ENCODE measurements at places on chromosomes 2 and 18.

DNA sequence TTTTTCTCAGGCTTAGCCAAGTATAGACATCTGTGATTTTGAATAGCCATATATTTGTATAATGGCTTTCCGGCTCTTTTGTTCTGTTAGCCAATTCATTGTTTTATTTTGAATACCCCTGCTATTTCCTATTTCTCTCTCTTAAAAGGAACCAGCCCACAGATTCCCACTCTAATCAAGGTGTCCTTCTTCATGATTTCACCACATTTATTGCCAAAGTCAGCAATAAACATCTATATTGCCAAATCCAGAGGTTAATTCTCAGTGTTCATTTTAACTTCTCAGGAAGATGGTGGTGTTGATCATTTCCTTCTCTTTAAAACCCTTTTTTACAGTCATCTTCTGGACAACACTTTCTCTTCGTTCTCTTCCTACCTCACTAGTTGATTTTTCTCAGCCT is 13.1 kb upstream of the ITPRID2 start:
- no peak for DNase-seq

GRCh38 chr18:48780913-48781162 is 169.9 kb downstream of the SMAD7 start:
- DNase-seq, result no peak

DNA sequence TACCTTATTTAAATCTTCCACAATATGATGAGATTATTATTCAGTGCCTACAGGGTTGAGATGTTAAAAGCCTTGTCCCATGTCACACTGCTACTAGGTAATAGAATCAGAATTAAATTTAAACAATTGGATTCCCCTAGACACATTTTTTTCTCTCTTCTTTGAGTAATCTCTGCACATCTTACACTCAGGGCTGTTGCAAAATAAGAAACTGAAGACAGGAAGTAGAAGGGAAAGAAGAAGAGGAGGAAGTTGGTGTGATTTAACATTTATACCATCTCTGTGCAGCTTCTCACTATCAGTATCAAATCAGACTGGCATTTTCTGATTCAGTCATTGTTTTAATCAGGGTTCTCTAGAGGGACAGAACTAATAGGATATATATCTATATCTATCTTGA is 677.6 kb downstream of the IRS1 start:
- no peak for DNase-seq

GRCh38 chr2:180077295-180077906 is 70.3 kb upstream of the CWC22 start:
- DNase-seq, result no peak

- no peak for DNase-seq
These were observed 738.2 kb downstream of the LRP1B start for GRCh38 chr2:141392517-141393213.

GRCh38 chr18:79749251-79750191 is 48.2 kb upstream of the KCNG2 start:
- no peak for DNase-seq

DNA sequence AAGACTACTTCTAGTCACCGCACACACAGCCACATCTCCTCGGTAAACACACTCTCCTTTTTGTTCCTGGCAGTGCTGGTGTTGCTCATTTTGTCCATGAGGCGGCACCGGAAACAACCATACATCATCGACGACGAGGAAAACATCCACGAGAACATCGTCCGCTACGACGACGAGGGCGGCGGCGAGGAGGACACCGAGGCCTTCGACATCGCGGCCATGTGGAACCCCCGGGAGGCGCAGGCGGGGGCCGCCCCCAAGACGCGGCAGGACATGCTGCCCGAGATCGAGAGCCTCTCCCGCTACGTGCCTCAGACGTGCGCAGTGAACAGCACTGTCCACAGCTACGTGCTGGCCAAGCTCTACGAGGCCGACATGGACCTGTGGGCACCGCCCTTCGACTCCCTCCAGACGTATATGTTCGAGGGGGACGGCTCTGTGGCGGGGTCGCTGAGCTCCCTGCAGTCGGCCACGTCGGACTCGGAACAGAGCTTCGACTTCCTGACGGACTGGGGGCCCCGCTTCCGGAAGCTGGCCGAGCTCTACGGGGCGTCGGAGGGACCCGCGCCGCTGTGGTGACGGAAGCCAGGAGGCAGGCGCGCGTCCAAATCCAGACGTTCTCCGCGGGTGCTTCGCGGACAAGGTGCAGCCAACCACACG is 221.0 kb downstream of the CDH20 start:
- no peak for DNase-seq

DNA sequence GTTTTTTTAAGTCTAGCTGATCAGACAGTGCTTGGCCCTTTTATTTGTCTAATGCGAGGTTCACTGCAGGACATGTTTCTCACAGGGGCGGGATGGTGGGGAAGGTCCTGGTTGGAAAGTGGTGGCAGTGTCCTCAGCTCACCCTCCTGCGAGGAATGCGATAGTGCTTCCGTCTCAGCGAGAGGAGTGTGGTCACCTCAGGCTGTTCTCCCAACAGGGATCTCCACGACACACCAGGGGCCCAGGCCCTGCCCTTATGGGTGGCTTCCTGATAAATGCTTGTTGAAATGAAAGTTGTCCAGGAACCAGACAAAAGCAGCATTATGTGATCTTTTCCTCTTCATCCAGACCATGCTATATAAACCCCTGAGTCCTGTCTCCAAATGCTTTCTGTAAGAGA is 70.1 kb downstream of the BOLA3 start:
- DNase-seq, result no peak

- DNase-seq, result no peak
These were observed 499.8 kb downstream of the SUCLG1 start for GRCh38 chr2:83959266-83959665.

GRCh38 chr2:10226038-10226724 is 76.5 kb upstream of the HPCAL1 start:
- DNase-seq, result no peak

Data from BE2C (cell line).